Midbrain (tissue), 1 donor: ENCODE measurements at places on chromosomes 7 and 10.

- DNase-seq = no peak
Measured at GRCh38 chr10:3902809-3903410, 117.9 kb upstream of the KLF6 start.

DNA sequence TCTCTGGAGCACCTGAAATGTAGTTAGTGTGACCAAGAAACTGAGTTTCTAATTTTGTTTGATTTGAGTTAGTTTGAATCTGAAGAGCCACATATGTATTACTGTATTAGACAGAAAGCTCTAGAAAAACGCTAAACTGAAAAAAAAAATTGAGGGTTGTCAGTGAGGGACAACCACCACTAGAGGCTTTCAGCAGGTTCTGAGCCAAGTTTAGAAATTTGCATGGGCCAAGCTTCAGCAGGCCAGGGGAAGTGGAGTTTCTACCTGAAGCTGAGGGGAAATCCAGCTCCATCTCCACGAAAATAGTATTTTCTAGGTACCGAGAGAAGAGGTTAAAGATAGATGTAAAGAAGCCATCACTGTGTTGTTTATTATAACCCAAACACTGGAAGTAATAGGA, 77.9 kb upstream of the PLXNA4 start:
- no peak for DNase-seq

GRCh38 chr7:34128762-34129161, 223.4 kb downstream of the BMPER start:
- no peak for DNase-seq

GRCh38 chr10:70441161-70441894, at the start of gene NODAL:
Gene NODAL, minus strand, starts transcription at chr10:70441681. Its CDS starts 14 bp downstream, at chr10:70441667.
- no peak for DNase-seq

GRCh38 chr10:92590623-92591549, 2.0 kb upstream of the KIF11 start:
- DNase-seq = peak; percentile 75

GRCh38 chr7:43113622-43114457, 1.4 kb downstream of the HECW1 start:
- DNase-seq = no peak

DNA sequence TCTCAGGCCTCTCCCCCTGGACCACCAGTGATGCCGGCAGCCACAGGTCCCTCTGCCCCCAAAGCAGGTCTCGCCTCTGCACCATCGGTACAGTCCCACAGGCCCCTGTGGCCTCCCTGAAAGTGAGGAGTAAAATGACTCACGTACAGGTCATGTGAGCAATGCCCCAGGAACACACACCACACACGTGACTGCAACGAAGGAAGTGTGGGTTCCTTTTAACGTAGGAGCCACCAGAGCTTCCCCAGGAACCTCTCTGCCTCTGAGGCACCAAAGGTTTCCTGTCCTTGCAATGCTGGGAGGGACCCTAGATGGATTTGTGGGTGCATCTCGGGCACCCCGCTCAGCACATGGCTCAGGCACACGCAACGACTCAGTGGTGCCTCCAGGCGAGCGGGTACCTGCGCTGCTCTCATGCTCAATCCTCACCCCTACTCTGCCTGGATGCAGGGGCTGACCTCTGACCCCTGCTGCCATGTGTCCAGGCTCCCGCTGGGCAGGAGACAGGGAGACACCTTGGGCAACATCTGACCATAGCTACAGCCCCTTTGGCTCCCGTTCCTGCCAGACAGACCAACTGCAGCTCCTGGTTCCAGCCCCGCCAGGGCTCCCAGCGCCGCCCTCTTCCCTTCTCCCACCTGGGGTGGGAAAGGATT, 120.7 kb downstream of the PRKAG2 start:
- DNase-seq = no peak

DNA sequence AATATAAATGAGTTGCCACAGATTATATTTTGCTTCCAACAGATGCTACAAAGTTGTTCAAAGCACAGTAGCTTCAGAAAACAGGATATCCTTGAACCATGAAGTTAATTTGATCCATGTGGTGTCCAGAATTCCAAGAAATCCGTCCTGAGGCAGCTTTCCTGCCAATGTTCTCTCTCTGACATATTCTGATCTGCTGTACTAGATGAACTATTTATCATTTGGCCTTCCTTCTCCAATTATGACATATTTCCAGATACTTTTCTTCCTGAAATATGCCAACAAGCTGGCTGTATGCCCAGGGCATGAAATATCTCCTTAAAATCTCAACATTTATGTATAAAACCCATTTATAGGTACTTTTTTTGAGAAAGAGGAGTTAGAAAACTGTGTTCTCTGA, 141.1 kb downstream of the SPAG6 start:
- DNase-seq = no peak

- no peak for DNase-seq
Measured at GRCh38 chr7:77664715-77665114, 31.5 kb upstream of the RSBN1L start.

GRCh38 chr7:50366311-50366710, 61.8 kb downstream of the IKZF1 start:
- no peak for DNase-seq
